ENCODE measurements at places on chromosomes 4 and X.

DNA sequence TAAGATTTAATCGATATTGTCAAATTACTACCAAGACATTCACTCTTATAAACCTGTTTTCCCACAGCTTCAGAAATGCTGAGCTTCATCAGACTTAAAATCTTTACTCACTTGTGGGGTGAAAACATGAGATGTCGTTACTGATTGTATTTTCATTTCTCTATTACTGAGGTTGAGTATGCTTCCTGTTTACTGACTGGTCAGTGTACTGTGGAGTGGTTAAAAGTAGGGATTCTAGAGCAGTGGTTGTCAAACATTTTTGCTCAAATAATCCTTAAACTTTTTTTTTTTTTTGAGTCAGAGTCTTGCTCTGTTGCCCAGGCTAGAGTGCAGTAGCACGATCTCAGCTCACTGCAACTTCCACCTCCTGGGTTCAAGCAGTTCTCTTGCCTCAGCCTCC is 50.3 kb downstream of the NSUN7 start:
- no peak for DNase-seq

- no peak for DNase-seq
These were observed 549.3 kb downstream of the ARAP2 start for GRCh38 chr4:35695003-35695402.

- no peak for DNase-seq
These were observed 48.8 kb upstream of the GBA3 start for GRCh38 chr4:22643952-22644351.

- no peak for DNase-seq
These were observed 516.6 kb downstream of the PPARGC1A start for GRCh38 chr4:23373261-23373660.

- no peak for DNase-seq
These were observed 1.3 kb upstream of the CCKAR start for GRCh38 chr4:26491449-26492170.

DNA sequence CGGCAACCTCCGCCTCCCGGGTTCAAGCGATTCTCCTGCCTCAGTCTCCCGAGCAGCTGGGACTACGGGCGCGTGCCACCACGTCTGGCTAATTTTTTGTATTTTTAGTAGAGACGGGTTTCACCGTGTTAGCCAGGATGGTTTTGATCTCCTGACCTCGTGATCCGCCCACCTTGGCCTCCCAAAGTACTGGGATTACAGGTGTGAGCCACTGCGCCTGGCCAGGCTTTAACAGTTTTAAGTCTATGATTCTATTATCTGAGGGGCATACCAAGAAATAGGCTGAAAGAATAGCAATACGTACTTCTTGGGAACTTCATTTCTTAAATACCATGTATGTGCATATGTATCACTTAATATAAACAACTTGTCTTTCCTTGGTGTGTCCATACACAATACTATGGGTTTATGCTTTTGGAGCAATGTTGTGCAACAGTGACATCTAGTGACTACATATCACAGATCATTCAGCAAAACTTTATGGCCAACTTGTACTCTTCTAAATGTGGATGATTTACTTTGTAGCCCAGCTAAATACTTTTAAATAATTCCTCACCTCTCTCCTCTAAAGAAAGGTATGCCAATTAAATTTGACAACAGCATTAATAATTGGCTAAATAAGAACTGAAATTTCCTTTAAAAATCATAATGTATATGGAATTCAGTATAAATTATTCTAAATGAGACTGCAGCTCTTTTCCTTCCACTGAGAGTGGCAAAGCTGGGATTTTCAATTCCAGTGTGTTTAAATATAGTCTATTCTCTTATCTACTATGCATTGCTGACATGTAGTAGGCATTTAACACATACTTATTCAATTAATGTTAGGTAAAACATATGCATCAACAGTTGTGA is 10.4 kb downstream of the SLC9B1 start:
- peak; percentile 63 for DNase-seq

DNA sequence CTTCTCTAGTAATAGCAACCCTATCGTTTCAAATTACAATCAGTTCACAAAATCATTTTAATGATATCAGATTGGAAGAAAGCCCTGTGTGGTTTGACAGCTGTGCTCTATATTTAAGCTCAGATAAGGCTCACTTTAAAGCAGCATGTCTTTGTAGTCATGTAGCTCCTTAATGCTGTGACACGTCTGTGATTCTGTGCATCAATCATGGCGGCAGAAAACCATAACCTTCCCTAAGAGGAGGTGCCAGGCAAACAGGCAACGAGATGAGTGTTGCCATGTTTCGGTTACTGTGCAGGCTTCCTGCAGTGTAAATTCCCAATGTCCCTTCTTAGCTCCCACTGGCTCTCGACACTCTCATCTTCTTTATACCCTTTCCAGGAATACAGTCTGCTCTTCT is 212.7 kb downstream of the GRID2 start:
- DNase-seq = no peak

- no peak for DNase-seq
These were observed 21.8 kb upstream of the AGA start for GRCh38 chr4:177464026-177464425.

GRCh38 chrX:10110316-10110935 is 46.3 kb upstream of the CLCN4 start:
- no peak for DNase-seq

GRCh38 chrX:12958059-12958458 is 16.9 kb upstream of the TMSB4X start:
- DNase-seq = no peak

DNA sequence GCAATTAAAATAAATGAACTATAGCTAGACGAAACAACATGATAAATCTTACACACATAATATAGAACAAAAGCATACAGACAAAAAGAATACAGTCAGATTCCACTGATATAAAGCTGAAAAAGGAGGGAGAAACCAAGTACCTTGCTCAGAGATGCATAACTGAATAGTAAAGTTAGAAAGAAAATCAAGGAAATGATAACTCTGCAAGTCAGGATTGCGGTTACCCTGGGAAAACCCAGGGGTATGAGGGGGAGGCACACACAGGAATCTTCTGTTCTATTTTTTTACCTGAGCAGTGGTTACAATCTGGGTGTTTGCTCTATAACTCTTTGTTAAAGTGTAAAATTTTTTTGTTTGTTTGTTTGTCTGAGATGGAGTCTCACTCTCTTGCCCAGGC is 209.1 kb downstream of the CBR4 start:
- no peak for DNase-seq

- DNase-seq = peak; percentile 10
These were observed 120.5 kb downstream of the ENPP6 start for GRCh38 chr4:184097241-184097605.

GRCh38 chr4:184680698-184681097 is 31.2 kb downstream of the PRIMPOL start:
- DNase-seq = no peak

GRCh38 chrX:130531066-130531465 is 129.3 kb downstream of the RBMX2 start:
- no peak for DNase-seq

- peak; percentile 17 for DNase-seq
These were observed 109.9 kb upstream of the BCOR start for GRCh38 chrX:40207626-40208025.

- DNase-seq = no peak
These were observed 207.2 kb downstream of the FGF13 start for GRCh38 chrX:138504273-138504672.

- no peak for DNase-seq
These were observed 561.3 kb upstream of the LCORL start for GRCh38 chr4:18582841-18583240.

DNA sequence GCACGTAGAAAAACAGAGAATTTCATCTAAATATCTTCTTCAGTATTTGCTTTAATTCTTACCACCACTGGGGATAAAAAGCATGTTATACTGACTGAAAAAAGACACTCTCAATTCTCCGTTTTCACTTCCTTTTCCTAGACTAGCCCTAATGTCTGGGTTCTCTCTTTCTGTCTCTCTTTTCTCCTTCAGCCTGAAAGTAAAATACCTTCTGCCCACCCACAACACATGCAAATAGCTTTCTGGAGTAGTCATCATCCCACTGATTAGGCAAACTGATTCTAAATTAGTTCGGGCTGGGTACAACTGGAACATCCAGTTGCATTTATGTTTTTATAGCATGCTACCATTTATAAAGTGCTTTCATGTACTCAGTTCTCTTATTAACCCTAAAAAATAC is 142.4 kb upstream of the ANKRD50 start:
- no peak for DNase-seq

DNA sequence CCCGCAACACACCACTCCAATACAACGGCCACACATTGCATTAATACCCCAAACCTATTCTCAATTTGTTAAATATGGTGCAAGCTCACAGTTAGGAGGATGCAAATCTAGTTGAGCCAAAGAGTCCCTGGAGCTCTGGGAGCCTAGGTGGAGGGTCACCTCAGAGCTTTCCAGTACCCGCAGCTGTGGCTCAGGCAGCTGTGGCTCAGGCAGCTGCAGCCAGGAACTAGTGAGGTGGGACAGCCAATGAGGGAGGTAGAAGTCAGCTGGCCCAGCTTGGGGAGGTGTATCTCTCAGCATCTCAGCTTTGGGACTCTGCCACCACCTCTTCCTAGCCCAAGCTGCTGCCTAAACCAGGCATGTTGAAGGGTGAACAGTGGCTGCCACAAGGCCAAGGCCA is 36.7 kb upstream of the ARHGAP6 start:
- DNase-seq = no peak

DNA sequence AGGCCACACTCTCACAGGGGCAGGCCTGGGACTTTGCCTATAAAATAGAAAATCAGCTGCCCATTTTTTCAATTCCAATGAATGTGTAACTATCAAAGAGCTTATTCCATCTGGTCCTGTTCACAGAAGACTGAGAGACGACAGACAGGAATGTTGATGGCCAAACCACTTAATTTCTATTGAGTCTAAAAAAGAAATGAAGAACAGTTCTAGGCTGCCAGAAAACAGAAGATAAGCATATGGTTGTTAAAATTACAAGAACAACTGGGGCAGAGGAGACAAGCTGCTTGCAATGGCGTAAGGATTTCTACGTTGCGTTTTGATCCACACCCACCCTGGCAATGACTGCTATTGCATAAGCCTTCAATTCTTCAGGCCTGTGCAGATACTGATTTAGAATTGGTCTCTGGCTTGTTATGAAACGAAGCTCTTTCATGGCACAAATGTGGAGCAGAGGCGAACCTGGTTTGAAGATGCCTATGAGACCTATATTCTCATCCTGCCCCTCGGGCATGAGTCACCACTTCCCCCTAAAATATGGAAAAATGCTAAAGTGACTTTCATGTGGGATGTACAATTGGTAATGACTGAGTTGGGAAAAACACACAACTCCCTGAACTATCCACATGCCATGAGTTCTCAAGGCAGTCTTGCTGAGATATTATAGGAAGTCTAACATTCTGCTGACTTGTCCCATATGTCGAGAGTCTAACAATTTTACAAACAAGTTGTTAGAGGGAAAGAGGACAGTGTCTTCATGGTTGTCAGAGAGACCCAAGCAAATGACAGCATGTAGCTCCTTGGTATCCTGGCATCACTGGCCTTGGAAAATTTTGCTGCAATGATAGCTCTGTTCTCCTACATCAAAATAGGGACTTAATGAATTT is 37.9 kb upstream of the SORBS2 start:
- DNase-seq = no peak

- no peak for DNase-seq
These were observed 117.7 kb downstream of the SMIM20 start for GRCh38 chr4:26031704-26032103.

GRCh38 chr4:7964459-7964858 is 24.8 kb upstream of the AFAP1 start:
- DNase-seq = peak; percentile 42

DNA sequence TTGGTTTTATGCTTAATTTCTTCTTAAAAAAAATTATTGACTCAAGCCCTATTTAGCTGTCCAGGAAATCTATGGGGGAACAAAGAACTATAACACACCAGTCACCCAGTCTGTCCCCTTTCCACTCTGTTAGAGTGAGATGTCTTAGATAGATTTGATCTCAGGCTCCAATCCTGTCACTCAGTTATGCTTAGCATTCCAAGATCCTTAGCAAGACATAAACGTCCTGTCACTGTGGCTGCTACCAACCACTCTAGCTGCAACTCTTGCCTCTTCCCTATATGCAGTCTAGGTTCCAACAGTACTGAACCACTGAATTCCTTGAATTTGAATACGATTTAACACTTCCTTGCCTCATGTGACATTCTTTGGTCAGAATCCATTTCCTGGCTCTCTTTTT is 241.9 kb upstream of the NWD2 start:
- DNase-seq = no peak

Measured in activated CD4-positive, alpha-beta T cell treated with anti-CD3 and anti-CD28 coated beads, Interleukin-2, amount 10 ng/mL, durations not matched to agents 7 days and 5 days (primary cell).